ENCODE measurements at places on chromosomes 5 and 9.

- DNase-seq: no peak
Measured at GRCh38 chr5:169442913-169443784, 140.4 kb upstream of the SPDL1 start.

DNA sequence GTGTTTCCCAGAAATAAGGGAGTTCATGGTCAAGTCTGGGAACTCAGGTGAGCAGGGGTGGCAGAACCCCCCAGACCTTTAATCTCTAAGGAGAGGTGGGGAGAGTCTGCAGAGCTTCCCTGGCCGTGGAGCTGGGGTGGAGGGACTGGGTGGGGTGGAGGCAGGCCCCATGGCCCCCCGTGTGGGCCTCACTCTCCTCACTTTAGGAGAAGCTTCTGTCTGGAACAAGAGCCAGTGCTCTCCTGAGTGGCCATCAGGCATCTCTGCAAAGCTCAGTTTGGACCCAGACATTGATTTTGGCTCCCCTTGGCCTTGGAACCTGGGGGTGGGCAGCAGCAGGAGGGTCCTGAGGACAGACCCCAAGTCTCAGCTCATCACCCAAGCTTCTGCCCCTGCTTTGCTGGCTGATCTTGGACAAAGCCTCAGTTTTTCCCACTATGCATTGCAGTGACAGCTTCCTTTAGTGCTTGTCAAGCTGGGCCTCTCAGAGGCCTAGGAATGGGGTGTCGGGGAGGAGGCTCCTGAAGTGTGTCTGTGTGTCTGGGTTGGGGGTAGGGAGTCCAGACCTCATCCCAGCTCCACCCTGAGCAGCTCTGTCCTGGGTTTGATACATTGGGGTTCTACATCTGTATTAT is 3.5 kb upstream of the GBGT1 start:
- no peak for DNase-seq

- DNase-seq: peak; percentile 75
Measured at GRCh38 chr9:6055216-6055615, 39.8 kb upstream of the RANBP6 start.

GRCh38 chr5:127967323-127967982 is 116.1 kb upstream of the SLC12A2 start:
- no peak for DNase-seq

- DNase-seq: no peak
Measured at GRCh38 chr5:175561085-175561484, 82.7 kb downstream of the SFXN1 start.

- no peak for DNase-seq
Measured at GRCh38 chr9:2413160-2413805, 208.3 kb upstream of the VLDLR start.

DNA sequence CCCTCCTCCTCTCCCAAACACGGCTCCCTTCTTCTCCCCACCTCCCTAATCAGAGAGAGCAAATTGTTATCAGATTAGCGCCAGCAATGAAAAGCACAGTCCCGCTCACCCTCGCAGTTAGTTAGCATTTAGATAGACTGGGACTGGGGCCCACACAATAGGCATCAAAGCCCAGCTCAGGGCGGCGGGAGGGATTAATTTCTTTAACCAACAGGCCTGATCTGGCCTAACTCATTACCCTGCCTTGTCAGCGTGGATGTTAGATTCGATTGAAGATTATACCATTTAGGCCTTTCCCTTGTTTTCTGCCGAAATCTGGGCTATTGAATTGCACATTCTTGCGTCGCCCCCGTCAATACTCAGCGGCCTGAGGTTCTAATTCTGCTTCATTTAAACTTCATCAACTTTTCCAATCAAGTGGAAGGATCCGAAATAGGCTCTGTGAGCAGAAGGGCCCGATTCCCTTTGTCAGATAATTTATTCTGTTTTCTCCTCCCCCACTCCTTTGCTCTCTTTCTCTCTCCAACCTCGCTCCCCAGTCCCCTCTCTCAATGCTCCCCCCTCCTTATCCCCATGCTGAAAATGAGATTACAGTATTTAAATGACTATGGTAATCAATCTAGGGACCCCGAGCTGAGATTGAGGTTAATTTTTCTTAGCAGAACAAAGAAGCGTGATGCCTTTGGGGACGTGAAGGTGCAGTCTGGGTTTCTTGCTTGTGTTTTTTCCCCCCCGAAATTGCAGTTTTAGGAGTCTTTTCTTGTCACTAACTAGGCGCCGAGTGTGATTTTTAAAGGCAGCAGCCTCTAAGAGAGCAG is 15.1 kb downstream of the CFAP77 start:
- no peak for DNase-seq

DNA sequence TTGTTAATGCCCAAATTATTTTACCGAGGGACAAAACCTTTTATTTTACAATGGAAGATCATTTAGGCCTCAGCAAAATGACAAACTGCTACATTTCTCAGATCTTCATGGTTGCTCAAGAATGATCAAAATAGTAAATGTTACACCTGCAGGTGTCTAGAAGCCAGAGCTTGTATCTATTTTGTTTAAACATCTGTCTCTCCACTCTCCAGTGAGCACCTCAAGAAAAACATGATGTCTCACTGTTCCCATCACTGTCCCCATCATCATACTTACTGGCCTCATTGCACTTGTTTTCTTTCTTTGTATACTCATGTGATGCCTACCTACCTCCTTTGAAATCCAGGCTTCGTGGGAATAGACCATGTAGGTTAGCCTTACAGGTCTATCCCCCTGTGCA is 149.6 kb downstream of the TTLL11 start:
- no peak for DNase-seq

- DNase-seq: no peak
Measured at GRCh38 chr5:8013948-8014710, 145.2 kb downstream of the MTRR start.

DNA sequence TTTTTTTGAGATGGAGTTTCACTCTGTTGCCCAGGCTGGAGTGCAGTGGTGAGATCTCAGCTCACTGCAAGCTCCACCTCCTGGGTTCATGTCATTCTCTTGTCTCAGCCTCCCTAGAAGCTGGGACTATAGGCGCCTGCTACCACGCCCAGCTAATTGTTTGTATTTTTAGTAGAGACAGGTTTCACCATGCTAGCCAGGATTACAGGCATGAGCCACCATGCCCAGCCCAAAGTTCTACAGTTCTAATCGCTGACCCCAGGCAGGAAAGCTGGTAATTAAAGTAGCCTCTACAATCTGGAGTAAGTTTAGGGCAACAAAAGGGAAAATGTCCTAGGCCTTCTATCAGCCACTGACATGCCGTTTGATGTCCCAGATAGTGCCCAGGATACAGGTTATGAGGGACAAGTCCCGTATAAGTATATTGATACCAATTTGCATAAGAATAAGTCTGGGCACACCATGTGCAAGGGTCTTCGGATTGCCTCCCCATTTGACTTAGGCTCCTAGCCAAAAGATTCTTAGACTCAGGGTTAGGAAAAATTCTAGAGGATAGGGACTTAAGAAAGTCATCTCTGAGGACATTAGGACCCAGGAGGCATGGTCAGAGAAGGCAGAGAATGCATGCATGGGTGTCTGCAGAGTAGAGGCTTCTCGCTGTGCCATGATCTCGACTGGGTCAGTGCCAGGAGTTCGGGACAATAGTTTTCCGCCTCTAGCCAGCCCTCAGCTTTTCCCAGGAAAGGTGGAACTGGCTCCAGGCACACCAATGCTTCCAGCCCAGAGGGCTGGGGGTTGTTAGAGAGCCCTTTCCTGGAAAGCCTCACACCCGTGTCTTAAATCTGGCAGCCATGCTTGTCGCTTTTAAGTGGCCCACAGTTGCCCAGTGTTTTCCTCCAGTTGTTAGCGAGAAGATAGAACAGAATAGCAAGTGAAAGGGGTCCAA is 1111.1 kb downstream of the TAF11L14 start:
- peak; percentile 65 for DNase-seq

DNA sequence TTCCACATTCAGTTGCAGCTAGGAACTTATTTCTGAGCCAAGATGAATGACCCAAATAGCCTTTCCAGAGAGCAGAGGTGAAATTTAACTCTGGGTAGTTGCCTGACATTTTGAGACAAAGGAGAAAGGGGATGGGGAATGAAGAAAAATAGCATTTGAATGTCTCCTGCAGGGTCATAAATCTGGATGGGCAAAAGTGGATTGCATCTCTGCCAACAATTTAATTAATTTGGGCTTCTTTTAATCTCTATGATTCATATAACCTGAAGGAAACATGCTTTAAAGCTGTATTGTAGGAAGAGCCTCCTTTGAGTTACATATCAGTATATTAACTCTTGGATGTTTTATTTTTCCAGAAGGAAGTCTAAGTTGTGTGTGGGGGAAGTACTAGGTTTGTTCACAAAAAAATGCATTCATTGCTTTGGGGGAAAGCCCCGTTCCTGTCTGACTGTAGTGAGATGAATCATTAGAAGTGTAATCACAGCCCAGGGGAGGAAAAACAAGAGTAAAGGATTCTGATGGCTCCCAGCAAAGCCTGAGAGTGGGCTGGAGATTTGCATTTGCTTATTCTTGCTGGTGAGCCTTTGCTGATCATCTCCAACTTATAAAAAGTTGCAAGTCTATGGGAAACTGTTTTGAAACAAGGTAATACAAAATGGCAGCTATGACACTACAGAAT is 133.0 kb upstream of the IQGAP2 start:
- DNase-seq: no peak

- no peak for DNase-seq
Measured at GRCh38 chr5:72355706-72356299, 35.6 kb downstream of the PTCD2 start.

- no peak for DNase-seq
Measured at GRCh38 chr9:97786341-97786740, 66.7 kb upstream of the FOXE1 start.

- no peak for DNase-seq
Measured at GRCh38 chr5:103469288-103470040, 93.1 kb downstream of the NUDT12 start.

GRCh38 chr9:121962421-121962820 is 130.7 kb downstream of the TTLL11 start:
- DNase-seq: no peak

DNA sequence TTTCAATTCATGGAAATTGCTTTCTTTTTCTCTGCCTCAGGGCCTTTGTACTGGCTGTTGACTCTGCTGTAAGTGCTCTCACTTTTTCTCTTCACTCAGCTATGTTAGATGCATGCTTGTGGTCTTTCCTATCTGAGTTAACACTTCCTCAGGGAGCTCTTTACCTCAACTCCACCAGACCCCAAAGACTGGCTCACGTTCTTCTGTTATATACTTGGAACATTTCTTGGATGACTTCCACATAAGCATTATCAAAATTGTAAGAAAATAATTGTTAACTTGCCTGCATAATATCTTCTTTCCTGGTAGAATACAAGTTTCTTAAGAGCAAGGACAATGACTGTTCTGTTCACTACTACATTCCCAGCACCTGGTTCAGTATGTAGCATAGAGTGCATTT is 455.9 kb downstream of the EBF1 start:
- DNase-seq: no peak

GRCh38 chr9:70257991-70258691 is 637 bp upstream of the SMC5 start:
- no peak for DNase-seq

DNA sequence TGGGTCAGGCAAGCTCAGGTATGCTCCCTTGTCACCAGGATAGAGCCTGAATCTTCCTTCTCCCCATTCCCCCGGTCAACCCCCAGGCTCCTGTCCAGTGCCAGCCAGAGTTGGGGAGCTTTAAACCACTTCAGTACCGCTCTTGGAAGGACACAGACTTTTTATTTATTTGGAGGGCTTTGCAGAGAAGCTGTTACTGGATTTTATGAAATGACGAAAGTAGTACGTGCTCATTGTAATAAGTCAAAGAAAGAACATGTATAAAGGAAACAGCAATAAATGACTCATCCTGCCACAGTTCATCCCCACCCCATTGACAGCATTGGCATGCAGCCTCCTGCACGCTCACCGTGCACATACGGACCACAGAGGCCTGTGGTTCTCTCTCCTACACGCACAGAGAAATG is 230.3 kb downstream of the AUH start:
- peak; percentile 40 for DNase-seq

GRCh38 chr5:158855510-158855909 is 244.2 kb downstream of the EBF1 start:
- DNase-seq: no peak

- DNase-seq: no peak
Measured at GRCh38 chr9:99582814-99583213, 238.9 kb upstream of the NR4A3 start.
